GDM1 (cell line): ENCODE measurements at places on chromosomes 1 and 21.
A peak's percentile ranks its signal among the peaks of the same experiment; 100 is the strongest.

- no peak for DNase-seq
Measured at GRCh38 chr1:94349853-94350252, 68.3 kb upstream of the ABCD3 start.

DNA sequence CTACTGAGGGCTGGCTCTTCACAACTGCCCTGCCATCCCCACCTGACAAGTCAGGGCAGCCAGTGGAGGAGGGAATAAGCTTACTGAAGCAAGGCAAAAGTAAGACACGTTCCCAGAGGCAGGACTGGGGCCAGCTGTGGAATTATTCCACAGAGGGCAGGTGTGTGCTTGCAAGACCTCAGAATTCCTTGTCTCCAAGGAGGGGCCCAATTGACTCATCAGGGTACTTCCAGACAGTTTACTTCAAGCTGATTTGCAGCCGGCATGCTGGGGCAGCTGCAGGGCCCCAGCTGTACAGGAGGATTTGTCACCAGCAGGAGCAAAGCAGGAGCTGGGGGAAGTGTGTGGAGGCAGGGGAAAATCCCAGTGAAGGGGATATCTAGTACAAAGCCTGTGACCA is 167.5 kb upstream of the CAMK1G start:
- DNase-seq = no peak

- no peak for DNase-seq
Measured at GRCh38 chr1:18531503-18531845, 50.7 kb downstream of the KLHDC7A start.

DNA sequence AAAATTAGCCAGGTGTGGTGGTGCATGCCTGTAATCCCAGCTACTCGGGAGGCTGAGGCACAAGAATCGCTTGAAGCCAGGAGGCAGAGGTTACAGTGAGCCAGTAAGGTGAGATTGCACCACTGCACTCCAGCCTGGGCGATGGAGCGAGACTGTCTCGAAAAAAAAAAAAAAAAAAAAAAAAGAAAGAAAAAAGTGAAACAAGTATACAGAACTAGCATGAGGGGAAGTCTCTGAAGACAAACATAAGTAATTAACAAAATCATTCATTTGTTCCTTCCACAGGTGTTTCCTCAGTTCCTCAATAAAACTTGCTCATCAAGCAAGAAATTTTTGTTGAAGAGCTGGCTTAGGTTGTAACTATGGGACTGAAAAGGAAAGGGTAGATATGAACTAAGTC is 52.2 kb upstream of the CNN3 start:
- DNase-seq = no peak

GRCh38 chr1:55987491-55988249 is 591.7 kb downstream of the PLPP3 start:
- no peak for DNase-seq

DNA sequence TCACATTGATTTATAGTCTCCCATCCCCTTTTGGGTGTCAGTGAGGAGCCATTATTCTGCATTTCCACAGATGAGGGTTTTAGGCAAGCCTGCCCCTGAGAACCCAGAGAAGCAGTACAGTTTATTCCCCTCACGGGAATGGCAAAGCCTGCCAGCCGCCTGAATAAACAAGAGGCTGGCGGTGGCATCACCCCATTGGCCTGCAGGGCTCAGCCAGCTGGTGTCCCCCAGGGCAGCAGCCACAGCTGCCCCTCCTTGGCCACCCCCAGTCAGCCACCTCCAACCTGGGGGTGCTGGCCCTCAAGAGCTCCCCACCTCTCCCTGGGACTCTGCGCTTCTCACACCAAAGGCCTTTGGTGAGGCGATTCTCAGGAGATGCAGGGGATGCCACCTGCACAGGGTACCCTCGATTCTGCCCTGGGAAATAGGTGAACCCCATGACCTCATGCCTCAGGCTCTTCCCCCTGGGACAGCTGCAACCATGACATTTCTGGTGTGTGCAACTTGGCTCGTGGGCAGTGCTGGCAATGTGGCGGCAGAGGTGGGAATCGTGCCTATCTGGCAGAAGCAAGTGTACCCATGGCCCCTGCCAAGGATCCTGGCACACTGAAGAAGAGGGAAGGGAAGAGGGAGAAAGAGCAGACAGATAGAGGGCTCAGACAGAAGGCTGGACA is 14.0 kb downstream of the OLFML2B start:
- DNase-seq = no peak

- no peak for DNase-seq
Measured at GRCh38 chr1:186059752-186060151, 315.3 kb downstream of the TPR start.

- no peak for DNase-seq
Measured at GRCh38 chr1:86646256-86646655, 58.1 kb upstream of the SH3GLB1 start.

GRCh38 chr1:239886266-239886665 is 205.4 kb upstream of the FMN2 start:
- DNase-seq = no peak

GRCh38 chr21:27407271-27407670 is 440.4 kb upstream of the ADAMTS5 start:
- DNase-seq = no peak

GRCh38 chr1:23177438-23178380 is 9.1 kb upstream of the LUZP1 start:
- peak; percentile 49 for DNase-seq

GRCh38 chr1:47585141-47585902 is 147.5 kb downstream of the FOXD2 start:
- DNase-seq = no peak

DNA sequence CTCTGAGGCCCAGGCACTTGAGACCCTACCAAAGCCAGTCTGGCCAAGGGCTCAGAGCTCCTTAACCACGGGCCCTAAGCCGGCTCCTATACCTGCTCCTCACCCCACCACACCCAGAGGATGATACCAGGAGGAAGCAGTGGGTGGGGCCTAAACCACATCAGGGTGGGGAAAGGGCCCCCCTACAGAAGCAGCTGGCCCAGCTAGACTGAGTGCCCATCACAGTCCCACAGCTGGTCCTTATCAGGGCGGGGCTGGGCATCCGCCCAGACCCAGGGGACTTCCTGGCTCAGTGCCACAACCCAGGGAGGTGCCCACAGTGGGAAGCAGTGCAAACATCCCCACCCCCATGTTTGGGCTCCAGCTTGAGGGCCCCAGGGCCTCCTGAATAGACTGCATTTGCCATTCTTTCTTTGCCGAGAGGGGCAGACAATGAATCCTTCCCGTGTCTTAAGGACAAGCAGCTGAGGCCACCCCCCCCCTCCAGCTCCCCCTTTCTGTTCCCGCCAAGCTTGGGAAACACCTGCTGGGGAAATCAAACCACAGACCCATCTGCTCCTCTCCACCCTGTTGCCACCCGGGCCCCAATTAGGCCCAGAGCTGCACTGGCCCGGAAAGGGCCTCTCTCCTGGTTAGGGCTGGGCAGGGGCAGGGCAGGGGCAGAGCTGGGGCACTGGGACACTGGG is 6.2 kb downstream of the E2F2 start:
- DNase-seq = no peak

GRCh38 chr1:101605878-101606277 is 369.1 kb downstream of the S1PR1 start:
- no peak for DNase-seq

DNA sequence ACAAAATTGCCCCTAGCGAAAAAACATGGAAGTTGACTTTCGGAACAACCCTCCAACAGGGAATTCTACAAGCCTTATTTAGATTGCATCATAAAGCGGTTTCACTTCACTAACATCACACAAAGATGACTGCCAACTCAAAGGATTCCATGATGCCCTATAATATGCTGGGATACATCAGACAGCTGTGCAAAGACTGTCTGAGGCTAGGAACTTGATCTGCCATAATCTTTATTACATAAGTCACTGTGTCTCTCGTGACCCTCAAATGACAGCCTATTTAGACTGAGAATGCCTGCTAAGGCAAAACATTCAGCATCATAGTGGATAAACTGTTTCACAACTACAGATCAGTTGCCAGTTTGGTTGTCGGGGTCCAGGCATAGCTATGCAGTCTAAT is 23.8 kb downstream of the FH start:
- DNase-seq = no peak

DNA sequence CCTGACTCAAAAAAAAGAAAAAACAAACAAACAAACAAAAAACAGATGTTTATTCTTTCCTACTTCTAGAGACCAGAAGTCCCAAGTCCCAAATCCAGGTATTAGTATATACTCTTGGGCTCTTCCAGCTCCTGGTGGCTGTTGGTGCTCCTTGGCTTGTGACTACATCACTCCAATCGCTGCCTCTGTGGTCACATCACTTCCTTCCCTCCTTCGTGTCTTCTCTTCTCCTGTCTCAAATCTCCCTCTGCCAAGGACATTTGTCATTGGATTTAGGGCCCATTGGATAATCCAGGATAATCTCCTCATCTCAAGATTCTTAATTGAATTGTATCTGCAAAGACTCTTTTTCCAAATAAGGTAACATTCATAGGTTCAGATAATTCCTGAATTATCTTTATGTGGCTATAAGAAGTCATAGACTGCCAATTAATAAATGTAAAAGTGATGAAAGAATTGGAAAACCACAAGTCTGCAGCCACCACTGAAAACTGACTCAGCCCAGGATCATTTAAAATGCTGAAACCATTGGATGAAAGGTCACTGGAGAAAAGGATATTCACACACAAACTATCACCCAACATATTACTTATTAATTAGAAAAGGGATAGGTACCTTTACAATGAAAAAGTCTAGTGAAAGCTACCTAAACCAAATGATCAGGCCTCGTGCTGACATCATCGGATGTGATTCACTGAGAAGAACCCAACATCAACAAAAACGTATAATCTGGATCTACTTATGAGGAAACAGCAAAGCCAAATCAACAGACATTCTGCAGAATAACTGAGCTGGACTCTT is 67.1 kb downstream of the ZNF281 start:
- DNase-seq = no peak

GRCh38 chr21:41466024-41466820 is 40.2 kb downstream of the MX1 start:
- DNase-seq = no peak

DNA sequence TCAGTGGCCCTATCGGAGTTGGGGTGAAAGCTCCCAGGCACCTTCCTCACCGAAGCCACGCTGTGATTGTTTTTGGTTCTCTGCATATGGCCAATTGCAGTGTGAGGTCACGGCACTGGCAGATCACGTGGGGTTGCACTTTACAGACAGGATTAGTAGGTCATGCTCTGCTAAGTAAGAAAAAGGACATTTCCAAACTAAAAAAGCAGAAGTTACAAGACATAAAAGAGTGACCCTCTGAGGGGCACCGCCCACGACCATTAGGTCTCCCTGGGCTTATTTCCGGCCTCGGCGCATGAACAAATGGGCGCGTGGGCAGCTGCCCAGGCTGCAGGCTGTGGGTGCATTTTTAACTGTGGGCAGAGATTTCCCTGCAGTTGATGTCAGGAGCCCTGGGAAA is 2.0 kb downstream of the CAPN9 start:
- no peak for DNase-seq

DNA sequence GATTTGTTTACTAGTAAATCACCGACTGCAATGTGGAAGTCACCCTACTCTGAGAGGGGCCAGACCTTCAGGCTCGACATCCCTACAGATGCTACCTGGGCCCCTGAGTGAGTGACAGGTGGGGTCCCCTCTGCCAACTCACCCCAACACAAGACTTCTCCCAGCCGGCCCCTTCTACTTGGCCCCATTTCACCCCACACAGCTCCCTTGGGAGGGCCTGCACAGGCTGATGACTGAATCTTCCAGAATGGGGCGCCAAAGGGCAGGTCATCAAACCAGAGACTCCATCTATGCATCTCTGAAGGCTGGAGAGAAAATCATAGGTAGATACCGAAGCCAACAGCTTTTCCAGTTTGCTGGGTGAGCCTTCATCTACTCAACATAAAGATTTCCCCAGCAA is 9.4 kb upstream of the S100A8 start:
- DNase-seq = no peak

GRCh38 chr1:110538921-110539320 is 19.9 kb upstream of the KCNA10 start:
- no peak for DNase-seq

- DNase-seq = no peak
Measured at GRCh38 chr1:58251430-58252073, 295.0 kb downstream of the OMA1 start.

DNA sequence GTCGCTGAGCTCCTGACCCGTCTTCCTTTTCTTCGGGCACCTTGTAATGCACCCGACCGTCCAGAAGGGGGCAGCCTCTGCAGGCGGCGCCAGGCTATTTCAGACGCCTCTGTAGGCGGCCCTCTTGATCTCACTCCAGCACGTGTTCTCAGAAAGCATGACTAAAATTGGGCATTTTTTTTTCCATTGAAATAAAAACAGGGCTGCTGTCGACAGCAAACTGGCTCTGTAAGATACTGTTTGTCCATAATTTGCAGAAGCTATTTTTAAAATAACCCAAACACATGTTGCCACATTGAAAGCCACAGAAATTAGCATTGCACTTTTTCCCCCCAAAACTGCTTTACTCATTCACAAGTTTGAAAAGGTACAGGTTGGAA is 78.0 kb downstream of the STUM start:
- DNase-seq = peak; percentile 32
